ENCODE measurements at places on chromosomes 11 and 22.

- no peak for DNase-seq
Measured at GRCh38 chr22:31954535-31955523, 10.5 kb downstream of the YWHAH start.

DNA sequence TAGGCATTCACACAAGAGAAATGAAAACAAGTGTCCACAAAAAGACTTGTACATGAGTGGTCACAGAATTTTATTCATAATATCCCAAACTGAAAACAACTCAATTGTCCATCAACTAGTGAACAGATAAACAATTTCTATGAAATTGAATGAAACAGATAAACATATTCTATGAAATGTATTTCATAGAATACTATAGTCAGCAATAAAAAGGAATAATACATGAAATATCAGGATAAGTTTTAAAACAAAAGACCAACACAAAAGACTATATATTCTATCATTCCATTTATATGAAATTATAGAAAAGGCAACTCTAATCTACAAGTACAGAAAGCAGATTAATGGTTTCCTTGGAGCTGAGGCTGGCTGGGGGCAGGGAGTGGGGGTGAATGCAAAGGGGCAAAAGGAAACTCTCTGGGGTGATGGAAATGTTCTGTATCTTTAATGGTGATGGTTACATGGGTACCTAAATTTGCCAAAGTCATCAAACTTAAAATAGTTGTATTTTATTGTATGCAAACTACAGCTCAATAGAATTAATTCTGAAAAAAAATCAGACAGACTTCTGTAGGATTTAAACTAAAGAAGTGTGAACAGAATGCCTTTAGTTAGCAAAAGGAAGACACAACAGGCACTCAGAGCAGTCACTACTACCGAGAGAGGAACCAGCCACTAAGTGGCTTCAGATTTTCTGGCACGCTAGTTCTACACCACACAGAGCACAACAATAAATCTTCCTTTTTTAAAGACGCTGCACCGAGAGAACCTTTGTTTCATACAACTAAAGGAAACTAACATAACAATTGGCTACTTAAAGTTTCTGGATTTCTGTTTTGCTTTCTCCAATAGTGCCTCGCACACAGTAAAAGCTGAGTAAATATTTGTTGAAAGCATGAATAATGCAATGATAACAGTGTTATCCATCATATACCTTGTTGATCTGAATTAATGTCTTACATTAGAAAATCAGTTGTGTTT is 15.4 kb downstream of the CCDC34 start:
- DNase-seq = no peak

- no peak for DNase-seq
Measured at GRCh38 chr11:134724779-134725140, 312.7 kb upstream of the B3GAT1 start.

DNA sequence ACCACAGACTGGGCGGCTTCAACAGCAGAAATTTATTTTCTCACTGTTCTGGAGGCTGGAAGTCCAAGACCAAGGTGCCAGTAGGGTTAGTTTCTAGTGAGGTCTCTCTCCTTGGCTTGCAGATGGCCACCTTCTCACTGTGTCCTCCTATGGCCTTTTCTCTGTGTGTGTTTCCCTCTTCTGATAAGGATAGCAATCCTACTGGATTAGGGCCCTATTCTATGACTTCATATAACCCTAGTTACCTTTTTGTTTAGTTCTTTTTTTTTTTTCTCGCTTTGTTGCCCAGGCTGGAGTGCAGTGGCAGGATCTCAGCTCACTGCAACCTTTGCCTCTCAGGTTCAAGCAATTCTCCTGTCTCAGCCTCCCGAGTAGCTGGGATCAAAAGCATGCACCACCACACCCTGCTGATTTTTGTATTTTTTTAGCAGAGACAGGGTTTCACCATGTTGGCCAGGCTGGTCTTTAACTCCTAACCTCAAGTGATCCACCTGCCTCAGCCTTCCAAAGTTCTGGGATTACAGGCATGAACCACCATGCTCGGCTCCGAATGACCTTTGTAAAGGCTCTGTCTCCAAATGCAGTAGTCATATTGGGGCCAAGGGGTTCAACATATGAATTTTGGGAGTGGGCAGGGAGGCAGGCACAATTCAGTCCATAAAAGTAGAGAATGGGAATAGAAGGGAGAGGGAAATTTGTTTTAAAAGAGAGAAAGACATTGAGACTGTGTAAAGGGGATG is 25.5 kb upstream of the NNMT start:
- no peak for DNase-seq

DNA sequence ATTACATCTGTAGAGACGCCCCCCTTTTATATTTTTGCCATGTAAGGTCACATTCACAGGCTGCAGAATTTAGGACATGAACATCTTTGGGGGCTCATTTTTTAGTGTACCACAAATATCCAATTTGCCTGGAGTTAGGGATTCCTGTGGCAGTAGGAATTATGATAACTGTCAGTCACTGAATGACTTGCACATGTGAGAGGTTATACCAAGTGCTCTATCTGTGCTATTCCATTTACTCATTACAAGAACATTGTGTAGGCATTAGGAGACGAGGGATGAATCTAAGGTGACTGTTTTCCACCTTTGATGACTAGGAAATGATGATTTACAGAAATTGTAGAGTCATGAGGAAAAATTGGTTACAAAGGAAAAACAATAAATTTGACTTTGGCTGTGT is 79.3 kb downstream of the LIF start:
- no peak for DNase-seq

DNA sequence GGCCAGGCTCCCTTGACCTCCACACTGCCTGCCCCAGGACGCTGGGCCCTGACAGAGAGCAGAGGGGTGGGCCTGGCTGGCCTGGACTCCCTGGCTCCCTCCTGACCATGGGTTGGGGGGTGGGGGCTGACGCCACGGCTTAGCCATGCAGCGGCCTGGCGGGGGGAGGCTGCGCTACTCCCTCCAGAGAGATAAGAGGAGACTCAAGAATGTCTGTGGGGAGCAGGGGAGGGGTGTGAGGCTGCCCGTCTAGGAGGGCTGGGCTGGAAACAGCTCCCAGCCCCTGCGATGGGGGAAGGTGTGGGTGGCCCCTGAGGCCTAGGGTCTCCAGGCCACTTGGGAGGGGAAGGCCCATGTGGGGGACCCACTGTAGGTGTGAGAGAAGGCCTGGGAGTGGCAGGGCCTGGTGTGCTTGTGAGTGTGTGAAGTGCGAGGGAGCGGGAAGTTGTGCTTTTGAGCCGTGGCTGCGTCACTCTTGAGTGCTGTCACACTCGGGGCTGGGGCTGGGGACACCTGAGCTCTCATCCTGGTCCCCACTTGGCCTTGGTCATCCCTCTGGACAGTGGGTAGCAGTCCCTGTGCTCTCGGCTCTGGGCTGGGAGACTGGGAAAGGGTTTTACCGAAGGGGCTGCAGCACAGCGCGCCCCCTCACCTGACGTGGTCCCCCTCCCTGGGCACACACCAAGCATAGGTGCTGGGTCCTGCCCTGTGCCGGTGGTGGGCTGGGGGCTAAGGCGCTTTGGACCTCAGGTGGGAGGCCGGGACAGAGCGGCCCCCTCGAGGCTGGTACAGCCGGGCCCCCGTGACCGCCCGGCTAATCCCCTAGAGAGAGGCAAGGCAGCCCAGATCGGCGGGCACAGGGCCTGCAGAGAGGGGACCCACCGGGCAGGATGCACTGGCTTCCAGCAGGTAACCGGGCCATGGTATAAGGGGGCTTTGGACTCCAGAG is 2.4 kb downstream of the MYRF start:
- no peak for DNase-seq

GRCh38 chr11:64447831-64448598 is 89.1 kb downstream of the RPS6KA4 start:
- no peak for DNase-seq

DNA sequence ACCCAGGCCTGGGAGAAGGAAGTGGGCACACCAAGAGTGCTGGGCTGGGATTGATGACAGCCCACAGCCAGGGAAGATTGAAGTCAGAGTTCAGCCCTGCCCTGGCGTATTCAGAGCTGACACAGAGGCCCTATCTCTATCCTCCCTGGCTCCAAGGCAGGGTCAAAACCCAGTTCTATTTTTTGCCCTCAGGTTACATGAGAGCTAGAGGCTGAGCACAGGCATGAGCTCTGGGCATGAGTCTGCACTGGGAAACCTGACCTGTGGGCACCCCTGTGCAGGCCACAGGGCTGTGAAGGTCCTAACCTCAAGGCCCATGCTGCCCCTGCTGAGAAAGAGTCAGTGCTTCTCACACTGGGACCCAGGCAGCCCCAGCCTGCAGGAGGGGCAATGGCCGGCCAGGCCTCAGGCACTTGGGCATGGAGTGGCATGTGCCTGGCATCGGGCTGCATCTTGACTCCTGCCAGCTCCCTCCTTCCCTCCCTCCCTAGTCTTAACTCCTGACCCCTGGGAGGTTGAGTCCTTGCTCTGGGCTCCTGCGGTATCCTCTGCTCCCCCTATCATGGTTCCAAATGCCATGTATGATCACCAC is 5.4 kb downstream of the SLC35E4 start:
- no peak for DNase-seq

DNA sequence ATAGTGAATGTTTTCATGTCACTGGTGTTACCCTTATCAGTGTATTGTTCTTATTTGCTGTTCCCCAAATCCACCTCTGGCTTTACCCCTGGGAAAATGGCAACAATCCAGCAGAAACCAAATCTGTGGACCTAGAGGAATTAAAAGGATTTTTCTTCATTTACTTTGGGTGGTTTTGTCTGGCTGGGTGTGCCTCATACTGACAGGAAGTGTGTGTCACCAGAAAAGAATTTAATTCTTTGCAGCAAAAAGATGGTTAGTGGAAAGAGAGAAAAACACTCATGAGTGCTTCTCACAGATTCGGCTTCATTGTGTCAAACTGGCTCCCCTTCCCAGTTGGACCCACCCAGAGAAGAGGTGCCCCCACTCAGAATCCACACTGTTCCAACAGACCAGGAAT is 38.9 kb downstream of the FZD4 start:
- no peak for DNase-seq

DNA sequence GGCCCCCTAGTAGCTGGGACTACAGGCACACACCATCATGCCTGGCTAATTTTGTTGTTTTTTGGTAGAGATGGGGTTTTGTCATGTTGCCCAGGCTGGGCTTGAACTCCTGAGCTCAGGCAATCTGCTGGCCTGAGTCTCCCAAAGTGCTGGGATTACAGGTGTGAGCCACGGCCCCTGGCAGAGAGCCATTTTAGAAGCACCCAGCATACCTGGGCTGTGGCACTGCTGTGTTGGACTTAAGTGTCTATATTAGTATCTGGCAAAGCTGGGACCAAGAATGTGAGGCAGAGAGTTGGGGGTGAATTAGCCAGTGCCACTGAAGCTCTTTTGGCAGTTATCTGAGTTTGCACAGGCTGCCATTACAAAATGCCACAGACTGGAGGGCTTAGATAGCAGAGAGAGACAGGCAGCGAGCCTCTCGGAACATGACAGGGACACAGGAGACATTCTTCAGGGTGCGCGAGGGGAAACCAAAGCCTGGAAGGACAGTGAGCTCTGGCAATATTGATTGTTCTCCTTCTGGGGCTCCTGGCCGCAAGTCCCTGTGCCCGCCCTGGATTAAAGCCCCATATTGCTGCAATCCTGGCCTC is 87.7 kb upstream of the ALX4 start:
- no peak for DNase-seq

- DNase-seq = no peak
Measured at GRCh38 chr11:125941619-125942611, 3.9 kb upstream of the VSIG10L2 start.

- no peak for DNase-seq
Measured at GRCh38 chr11:497565-498296, 9.3 kb downstream of the RNH1 start.

GRCh38 chr22:44592824-44593148 is 94.8 kb upstream of the RTL6 start:
- DNase-seq = no peak

DNA sequence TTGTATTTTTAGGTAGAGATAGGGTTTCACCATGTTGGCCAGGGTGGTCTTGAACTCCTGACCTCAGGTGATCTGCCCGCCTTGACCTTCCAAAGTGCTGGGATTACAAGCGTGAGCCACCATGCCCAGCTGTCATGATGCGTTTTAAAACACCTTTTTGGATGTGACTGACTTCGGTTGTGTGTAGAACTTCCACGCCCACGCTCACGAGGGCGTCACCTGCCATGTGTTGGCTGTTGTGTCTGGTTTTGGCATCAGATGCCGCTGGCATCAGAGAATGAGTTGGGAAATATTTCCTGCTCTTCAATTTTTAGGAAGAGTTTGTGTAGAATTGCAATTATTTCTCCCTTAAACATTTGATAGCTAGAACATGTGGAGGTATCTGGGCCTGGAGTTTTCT is 109.1 kb downstream of the KCNQ1 start:
- DNase-seq = no peak

- no peak for DNase-seq
Measured at GRCh38 chr22:27499121-27499520, 302.4 kb downstream of the MN1 start.

GRCh38 chr11:45021001-45021400 is 70.3 kb upstream of the TP53I11 start:
- no peak for DNase-seq

GRCh38 chr11:8971924-8972316 is 7.7 kb upstream of the TMEM9B start:
- no peak for DNase-seq

DNA sequence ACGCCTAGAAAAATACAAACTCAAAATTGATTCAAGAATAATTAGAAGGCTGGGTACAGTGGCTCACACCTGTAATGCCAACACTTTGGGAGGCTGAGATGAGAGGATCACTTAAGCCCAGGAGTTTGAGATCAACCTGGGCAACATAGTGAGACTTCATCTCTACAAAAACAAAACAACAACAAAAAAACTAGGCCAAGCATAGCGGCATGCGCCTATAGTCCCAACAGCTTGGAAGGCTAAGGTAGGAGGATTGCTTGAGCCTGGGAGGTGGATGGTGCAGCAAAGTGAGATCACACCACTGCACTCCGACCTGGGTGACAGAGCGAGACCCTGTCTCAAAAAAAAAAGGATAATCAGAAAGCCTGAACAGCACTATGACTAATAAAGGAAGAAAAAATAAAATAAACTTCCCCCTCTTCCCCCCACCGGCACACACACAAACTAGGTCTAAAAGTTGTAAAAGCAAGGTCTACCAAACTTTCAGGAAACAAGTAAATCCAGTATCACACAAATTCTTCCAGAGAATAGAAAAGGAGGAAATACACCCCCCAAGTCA is 35.8 kb downstream of the RRAS2 start:
- DNase-seq = no peak

GRCh38 chr22:22148905-22149304 is 95.7 kb upstream of the VPREB1 start:
- DNase-seq = no peak

- no peak for DNase-seq
Measured at GRCh38 chr11:29333993-29334775, 682.6 kb downstream of the KCNA4 start.

GRCh38 chr11:75589051-75589450 is 27.0 kb downstream of the SERPINH1 start:
- DNase-seq = no peak

GRCh38 chr22:47023871-47024270 is 261.4 kb downstream of the TBC1D22A start:
- DNase-seq = no peak
